Panc1 (cell line): ENCODE measurements at places on chromosomes 5 and 9. TPM values are rescaled to one million over a fixed set of nuclear protein-coding genes. Genes with fewer than 3 reads are reported as not detected.

The GABRP gene
- not detected for total RNA-seq

The FBP1 gene
- total RNA-seq, result 0.36 TPM

The IRX4 gene
- 0.18 TPM for total RNA-seq

The DIMT1 gene
- total RNA-seq, result 37.2 TPM

The FIBCD1 gene
- total RNA-seq, result 16.3 TPM

The PRR7 gene
- total RNA-seq, result 39.2 TPM

The TAF11L10 gene
- not detected for total RNA-seq

The ZNF879 gene
- total RNA-seq, result 5.9 TPM

The RICTOR gene
- 21.3 TPM for total RNA-seq

The CAVIN4 gene
- total RNA-seq, result 0.82 TPM

The HAVCR2 gene
- total RNA-seq, result not detected

The CATSPER3 gene
- 0.69 TPM for total RNA-seq

The COL27A1 gene
- 5.1 TPM for total RNA-seq

The TAF11L3 gene
- total RNA-seq, result not detected

The STOM gene
- total RNA-seq, result 81.2 TPM

The COL15A1 gene
- total RNA-seq, result 0.10 TPM

The PCDHGC5 gene
- 0.36 TPM for total RNA-seq

The FAM78A gene
- 0.59 TPM for total RNA-seq

The RGS7BP gene
- not detected for total RNA-seq

The TSSK1B gene
- total RNA-seq, result not detected

The NSUN2 gene
- 125 TPM for total RNA-seq

The PCDHB4 gene
- total RNA-seq, result 0.26 TPM

The GRXCR2 gene
- total RNA-seq, result not detected

The KIF4B gene
- total RNA-seq, result 0.10 TPM

The LRRC70 gene
- 0.13 TPM for total RNA-seq

The WDR38 gene
- not detected for total RNA-seq

The RFESD gene
- 2.2 TPM for total RNA-seq

The FBN2 gene
- 0.08 TPM for total RNA-seq

The CER1 gene
- not detected for total RNA-seq

The ORM1 gene
- 3.5 TPM for total RNA-seq

The SPATA31E1 gene
- not detected for total RNA-seq

The SPZ1 gene
- not detected for total RNA-seq

The PCDHA1 gene
- not detected for total RNA-seq

The RNF224 gene
- 0.15 TPM for total RNA-seq

The FOXD4L6 gene
- total RNA-seq, result not detected

The SCGB3A2 gene
- total RNA-seq, result 0.39 TPM

The MEGF10 gene
- total RNA-seq, result not detected

The FCN2 gene
- not detected for total RNA-seq

The PDCD1LG2 gene
- not detected for total RNA-seq

The PDE6A gene
- 0.33 TPM for total RNA-seq

The CSNK1A1 gene
- 287 TPM for total RNA-seq

The STKLD1 gene
- 0.74 TPM for total RNA-seq

The LHX3 gene
- 0.13 TPM for total RNA-seq

The FAM151B gene
- 2.8 TPM for total RNA-seq

The FRRS1L gene
- 2.3 TPM for total RNA-seq

The SMU1 gene
- 30.3 TPM for total RNA-seq

The NR5A1 gene
- total RNA-seq, result 2.5 TPM

The WHRN gene
- total RNA-seq, result 18.0 TPM

The SERF1A gene
- total RNA-seq, result 5.1 TPM

The INSYN2B gene
- total RNA-seq, result 0.28 TPM

The SPINK13 gene
- not detected for total RNA-seq

The OSMR gene
- total RNA-seq, result 82.4 TPM

The NTRK2 gene
- total RNA-seq, result 0.23 TPM

The KIAA0825 gene
- 1.6 TPM for total RNA-seq

The PDLIM4 gene
- total RNA-seq, result 9.9 TPM

The GABRA1 gene
- not detected for total RNA-seq
